ENCODE measurements at places on chromosomes 7 and 10.
A peak's percentile ranks its signal among the peaks of the same experiment; 100 is the strongest.

DNA sequence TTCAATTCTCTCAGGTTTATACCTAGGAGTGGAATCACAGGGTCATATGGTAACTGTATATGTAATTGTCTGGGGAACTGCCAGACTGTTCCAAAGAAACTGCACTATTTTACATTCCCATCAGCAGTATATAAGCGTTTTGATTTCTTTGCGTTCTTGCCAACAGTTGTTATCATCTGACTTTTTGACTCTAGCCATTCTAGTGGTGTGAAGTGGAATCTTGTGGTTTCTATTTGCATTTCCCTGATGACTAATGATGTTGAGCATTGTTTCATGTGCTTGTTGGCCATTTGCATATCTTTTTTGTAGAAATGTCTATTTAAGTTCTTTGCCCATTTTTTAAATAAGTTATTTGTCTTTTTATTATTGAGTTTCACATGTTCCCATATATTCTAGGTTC lies 44.3 kb upstream of the ZC3HAV1 start:
- DNase-seq = peak; percentile 28

GRCh38 chr10:93154531-93154930 lies 80.8 kb downstream of the CYP26A1 start:
- DNase-seq = no peak

- no peak for DNase-seq
Measured at GRCh38 chr10:22611425-22612115, 102.8 kb downstream of the PIP4K2A start.

DNA sequence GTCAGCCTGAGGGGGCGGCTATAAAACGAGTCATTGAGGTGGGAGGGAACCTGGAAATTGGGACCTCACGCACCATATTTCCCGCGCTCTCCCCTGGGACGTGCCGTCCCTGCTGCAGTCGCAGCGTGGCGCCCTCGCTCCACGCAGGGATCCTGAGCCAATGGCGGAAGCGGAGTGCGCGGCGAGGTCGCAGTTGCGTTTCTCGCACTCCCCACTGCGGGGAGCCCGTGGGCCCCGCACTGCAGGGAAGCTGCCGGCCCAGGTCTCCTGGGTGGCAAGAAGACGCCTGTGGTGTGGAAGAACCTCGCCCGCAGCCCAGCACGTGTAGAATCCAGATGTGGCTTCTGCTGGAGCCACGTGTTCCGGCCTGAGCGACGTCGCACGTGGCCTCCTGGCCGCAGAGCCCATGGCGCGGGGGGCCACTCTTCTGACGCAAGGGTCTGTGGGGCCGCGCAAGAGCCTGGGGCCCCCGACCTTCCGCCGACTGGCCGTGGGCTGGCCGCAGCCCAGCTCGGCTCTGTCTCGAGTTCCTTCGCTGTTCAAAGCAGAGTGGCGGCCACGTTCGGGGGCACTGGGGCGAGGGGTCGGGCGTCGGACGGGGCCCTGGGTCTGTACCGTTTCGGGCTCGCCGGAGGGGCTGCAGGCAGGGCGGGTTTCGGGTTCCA lies 26.4 kb downstream of the HIF1AN start:
- peak; percentile 32 for DNase-seq

DNA sequence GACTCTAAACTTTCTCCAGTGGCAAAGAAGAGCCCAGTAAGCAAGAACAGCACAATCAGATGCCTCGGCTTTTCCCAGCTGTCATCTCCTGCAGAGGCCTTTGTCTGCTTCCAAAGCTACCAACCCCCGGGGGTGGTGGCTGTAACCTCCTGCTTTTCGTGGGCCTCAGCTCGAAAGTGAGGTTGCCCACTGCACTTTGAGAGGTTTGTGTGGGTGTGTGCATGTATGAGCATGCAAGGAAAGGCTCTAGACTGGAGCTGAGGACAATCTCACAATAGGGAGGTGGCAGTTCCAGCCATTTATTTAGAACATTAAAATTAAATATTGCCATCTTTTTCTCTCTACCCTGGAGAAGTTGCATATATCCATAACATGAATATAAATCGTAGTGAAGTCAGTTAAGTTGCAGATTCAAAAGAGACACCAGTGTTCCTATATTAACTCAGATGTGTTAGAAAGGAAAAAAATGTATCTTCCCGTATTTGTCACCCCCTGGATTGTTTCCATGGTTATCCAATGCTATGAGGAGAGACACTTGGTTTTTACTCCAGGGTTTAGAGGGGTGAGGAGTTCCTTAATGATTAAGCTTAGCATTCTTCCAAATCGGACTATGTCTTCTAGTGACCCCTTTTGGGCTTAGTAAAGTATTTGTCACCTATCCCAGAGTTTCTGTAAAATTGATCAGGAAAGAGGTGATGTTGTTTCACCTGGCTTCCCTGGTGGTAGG lies 781.1 kb downstream of the INHBA start:
- DNase-seq = no peak

- DNase-seq = no peak
Measured at GRCh38 chr7:46179061-46179610, 258.1 kb upstream of the IGFBP3 start.

DNA sequence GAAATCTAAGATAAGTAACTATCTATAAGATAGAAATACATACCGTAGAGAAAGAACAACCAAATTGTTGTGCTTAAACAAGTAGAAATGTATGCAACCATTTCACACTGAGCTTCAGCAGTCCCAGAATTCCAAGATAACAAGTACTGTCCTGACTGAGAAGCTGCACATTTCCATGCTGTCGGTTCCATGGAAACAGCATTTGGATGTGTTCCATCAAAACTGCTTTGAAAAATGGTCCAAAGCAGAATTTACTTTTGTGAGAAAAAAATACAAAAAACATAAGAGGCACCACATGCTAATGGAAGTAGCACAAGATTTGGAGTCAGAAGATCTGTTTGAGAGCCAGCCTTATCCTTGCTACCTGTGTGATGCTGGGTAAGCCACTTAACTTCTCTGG lies 92.6 kb downstream of the MTERF1 start:
- DNase-seq = no peak

GRCh38 chr7:127838816-127839415 lies 186.9 kb downstream of the SND1 start:
- DNase-seq = no peak

DNA sequence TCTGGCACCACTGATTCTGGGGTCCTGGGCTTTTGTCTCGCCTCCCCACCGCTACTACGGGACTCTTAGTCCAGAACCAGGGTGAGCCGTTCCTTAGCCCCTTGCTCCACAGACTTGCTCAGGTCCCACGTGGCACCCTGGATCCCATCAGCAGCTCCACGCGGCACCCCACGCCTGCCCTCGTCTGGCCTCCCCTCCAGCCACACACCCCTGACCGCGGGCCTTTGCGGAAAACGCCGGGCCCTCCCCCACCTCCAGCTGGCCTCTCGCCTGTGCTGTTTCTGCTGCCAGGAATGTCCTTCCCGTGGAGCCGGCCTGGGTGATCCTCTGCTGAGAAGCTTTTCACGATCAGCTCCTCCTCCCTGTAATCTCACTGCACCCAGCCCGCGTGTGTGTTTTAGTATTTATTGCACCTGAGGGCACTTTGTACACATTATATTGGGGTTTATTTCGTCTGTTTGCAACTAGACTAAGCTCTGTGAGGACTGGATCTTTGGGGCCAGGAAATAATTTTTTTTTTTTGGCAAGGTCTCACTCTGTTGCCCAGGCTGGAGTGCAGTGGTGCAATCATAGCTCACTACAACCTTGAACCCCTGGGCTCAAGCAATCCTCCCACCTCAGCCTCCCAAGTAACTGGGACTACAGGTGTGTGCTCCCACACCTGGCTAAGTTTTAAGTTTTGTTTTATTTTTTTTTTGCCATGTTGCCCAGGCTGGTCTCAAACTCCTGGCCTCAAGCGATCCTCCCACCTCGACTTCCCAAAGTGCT lies 10.5 kb upstream of the TTYH3 start:
- DNase-seq = no peak

DNA sequence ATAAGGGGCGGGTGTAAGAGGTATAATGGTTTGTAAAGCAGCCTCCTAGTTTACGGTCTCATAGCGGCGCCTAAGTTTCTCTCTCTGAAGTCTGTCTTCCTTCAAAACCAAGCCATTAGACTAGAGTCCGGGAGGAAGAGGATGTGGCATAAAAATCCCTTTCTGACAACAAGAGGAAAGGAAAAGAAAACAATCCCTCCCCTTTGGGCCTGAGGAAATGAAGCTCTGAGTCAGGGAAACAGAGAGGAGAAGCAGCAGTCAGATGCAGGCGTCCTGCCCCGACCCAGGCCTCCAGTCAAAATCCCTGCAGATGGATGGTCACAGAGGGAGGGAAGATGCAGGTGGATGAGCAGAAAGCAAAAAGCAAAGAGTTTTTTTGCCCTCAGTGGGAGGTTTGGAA lies 23.7 kb downstream of the PARP12 start:
- DNase-seq = no peak

GRCh38 chr10:12333380-12334185 lies 15.8 kb upstream of the CAMK1D start:
- peak; percentile 92 for DNase-seq

DNA sequence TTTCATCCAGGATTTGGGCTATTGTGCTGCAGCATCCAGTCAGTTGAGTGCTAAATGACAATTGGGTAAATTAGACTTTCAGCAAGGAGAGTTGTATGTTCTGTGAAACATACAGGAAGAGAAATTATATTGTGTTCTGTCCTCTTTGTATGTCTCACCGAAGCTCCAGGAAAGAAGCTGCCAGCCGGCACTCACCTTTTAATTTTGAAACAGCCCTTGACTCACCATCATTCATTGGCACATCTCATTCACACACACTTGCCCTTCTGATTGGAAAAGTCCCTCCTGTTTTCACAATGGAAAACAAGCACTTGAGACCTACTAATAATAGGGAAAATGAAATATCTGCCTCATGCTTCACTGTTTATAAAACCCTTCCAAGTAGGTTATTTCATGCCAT lies 495.6 kb downstream of the RPS24 start:
- no peak for DNase-seq

DNA sequence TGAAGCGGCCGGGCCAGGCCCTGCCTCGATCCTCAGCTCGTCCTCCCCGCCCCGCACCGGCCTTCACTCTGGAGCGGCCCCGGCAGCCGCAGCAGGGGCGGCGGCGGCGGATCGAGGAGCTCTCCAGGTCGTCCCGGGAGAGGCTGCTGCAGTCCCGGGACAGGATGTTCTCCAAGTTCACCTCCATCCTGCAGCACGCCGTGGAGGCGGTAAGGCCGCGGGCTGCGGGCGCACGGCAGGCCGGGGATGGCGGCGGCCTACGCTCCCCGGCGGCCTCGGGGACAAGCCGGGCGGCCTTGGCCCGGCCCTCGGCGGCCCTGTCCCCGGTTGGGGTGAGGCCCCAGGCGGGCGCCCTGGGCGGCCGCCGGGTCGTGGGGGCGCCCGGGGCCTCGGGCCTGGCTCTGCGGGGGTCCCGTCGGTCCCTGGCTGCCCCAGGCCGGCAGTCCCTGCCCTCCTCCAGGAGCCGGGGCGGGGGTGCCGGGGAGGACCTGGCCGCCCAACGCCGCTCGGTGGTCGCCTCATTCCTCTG lies 399 bp downstream of the FHIP2A start:
- DNase-seq = no peak

- no peak for DNase-seq
Measured at GRCh38 chr7:20431146-20431545, 100.4 kb downstream of the ITGB8 start.

GRCh38 chr7:82164813-82165212 lies 278.8 kb downstream of the CACNA2D1 start:
- no peak for DNase-seq

DNA sequence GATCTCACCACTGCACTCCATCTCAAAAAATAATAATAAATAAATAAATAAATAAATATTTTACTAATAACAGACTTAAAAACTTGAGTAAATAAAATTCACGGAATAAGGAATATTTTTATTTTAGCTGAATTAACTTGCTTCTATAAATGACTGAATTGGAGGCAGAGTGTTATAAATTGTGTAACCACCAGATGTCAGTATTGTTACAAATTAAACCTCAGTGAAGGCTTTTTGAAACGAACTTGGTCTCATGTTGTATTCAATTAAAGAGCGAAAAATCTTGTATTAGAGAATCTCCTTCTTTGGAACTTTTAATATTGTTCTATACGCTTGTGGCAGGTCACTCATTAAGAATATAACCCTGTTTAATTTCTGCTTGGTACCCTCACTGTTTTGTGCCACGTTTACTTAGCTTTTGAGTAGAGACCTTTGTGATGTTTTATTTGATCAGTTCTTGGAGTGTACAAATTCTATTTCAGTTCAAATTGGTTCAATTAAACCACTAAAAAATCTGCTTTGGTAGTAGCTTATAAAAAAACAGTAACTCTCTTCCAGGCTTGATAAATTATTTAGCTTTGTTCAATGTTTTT lies 45.6 kb upstream of the SCIN start:
- DNase-seq = no peak

DNA sequence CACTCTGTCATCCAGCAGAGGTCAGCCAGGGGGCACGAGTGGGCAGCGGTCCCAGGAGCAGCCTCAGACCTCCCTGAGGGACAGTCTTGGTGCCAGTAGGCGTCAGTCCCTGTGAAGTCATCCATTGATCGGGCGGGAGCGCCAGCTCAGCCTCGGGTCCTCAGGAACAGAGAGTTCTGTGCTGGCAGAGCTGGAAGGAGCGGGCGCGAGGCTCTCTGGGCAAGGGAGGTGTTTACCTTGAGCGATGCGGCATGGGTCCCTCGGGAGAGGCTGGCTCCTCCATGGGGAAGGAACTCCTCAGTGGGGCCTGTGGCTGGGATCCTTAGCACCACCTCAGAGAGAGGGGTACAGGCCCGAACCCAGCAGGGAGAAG lies 101.1 kb upstream of the PPIF start:
- no peak for DNase-seq

- no peak for DNase-seq
Measured at GRCh38 chr10:69860271-69860670, 58.6 kb downstream of the COL13A1 start.

GRCh38 chr7:140229101-140229525 lies 52.3 kb upstream of the KDM7A start:
- DNase-seq = no peak

GRCh38 chr7:102306916-102307677 lies 20.4 kb downstream of the SH2B2 start:
- DNase-seq = peak; percentile 69

DNA sequence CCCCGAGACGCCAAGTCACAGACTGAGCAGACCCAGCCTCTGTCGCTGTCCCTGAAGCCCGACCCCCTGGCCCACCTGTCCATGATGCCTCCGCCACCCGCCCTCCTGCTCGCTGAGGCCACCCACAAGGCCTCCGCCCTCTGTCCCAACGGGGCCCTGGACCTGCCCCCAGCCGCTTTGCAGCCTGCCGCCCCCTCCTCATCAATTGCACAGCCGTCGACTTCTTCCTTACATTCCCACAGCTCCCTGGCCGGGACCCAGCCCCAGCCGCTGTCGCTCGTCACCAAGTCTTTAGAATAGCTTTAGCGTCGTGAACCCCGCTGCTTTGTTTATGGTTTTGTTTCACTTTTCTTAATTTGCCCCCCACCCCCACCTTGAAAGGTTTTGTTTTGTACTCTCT lies 215.6 kb downstream of the TCF7L2 start:
- no peak for DNase-seq
